T1000 (cell line): ENCODE measurements at places on chromosomes 12 and 14.

GRCh38 chr12:46400406-46400805 is 27.8 kb upstream of the SLC38A2 start:
- DNase-seq, result no peak

DNA sequence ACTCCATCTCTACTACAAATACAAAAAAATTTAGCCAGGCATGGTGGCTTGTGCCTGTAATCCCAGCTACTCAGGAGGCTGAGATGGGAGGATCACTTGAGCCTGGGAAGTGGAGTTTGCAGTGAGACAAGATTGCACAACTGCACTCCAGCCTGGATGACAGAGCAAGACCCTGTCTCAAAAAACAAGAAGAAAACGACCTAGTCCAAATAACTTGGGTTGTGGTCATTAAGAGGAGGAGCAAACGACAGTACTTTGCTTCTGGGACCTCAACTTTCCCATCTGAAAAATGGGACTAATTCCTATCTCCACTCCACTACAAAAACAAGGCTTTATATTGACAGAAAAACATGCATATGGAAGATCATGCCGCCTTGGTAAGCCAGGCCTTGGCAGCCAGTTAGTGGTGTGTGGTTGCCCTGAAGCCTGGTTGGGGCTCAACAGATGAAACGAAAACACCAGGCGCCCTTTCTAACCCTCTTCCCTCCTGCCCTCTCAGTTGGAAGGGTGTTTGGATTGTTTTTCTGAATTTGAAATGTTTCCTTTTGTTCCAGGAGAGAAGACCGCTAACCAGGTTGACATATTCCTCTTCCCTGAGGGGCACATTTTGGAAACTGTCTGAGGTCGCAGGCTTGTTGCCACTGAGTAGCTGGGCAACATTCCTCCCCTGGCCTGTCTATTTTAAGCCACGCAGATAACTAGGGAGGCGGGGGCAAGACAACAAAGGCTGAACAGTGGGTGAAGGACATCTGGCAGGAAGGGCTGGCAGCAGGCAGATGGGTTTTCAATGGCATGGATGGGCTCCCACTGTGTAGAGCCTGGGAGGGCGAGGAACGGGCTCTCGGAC is 13.7 kb upstream of the VPS37B start:
- DNase-seq, result no peak

DNA sequence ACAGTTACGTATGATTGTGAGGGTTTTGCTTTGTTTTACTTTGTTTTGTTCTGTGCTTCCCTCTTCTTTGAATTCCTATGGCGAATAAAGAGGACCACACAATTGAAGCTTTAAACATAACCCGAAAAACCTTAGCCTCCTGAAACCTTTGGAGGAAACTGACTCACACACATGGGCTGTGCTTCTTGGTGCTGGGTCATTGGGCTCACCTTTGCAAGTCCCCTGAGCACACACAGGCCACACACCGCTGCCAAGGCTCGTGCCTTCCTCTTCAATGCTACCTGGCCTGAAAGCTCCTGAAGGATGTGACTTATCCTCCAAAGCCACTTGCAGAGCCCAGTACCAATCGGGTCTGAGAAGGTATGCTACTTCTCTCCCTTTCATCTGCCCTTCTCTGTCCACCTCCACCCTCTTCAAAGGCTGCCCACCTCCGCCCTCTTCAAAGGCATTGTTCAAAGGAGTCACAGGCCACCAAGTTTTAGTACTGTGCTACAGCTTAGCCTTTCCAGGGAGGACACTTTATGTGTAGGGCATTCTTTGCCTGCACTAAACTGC is 114.6 kb downstream of the FOXN3 start:
- DNase-seq, result no peak

DNA sequence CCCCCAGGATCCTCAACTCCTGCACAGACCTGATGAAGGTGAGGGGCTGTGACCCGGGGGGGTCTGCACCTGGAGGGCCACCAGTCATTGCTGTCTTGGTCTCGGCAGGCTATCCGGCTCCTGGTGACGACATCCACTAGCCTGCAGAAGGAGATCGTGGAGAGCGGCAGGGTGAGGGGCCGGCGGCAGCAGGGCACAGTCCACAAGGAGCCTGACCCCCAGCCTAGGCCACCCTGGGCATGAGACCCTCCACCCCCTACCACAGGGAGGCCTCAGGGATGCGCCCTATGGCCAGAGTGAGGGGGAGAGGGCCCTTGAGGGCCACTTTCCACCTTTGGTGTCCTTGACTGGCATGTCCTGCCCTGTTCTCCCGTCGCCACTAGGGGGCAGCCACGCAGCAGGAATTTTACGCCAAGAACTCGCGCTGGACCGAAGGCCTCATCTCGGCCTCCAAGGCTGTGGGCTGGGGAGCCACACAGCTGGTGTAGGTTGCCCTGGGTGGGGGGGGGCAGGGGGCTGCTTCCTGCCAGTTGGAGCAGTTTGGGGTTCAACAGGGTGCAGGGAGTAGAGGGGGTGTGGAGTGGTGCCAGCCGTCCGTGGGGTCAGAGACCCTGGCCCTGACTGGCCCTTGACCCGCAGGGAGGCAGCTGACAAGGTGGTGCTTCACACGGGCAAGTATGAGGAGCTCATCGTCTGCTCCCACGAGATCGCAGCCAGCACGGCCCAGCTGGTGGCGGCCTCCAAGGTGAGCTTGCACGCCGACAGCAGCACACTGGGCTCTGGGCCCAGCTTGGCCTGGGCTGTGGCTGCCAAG is 25.0 kb downstream of the HIP1R start:
- no peak for DNase-seq

GRCh38 chr12:49369411-49370145 is 2.3 kb downstream of the SPATS2 start:
- no peak for DNase-seq

- DNase-seq, result no peak
Observed at GRCh38 chr12:6434205-6435140, 10.3 kb upstream of the CD27 start.

- DNase-seq, result no peak
Observed at GRCh38 chr12:113465808-113466453, 5.7 kb downstream of the LHX5 start.

DNA sequence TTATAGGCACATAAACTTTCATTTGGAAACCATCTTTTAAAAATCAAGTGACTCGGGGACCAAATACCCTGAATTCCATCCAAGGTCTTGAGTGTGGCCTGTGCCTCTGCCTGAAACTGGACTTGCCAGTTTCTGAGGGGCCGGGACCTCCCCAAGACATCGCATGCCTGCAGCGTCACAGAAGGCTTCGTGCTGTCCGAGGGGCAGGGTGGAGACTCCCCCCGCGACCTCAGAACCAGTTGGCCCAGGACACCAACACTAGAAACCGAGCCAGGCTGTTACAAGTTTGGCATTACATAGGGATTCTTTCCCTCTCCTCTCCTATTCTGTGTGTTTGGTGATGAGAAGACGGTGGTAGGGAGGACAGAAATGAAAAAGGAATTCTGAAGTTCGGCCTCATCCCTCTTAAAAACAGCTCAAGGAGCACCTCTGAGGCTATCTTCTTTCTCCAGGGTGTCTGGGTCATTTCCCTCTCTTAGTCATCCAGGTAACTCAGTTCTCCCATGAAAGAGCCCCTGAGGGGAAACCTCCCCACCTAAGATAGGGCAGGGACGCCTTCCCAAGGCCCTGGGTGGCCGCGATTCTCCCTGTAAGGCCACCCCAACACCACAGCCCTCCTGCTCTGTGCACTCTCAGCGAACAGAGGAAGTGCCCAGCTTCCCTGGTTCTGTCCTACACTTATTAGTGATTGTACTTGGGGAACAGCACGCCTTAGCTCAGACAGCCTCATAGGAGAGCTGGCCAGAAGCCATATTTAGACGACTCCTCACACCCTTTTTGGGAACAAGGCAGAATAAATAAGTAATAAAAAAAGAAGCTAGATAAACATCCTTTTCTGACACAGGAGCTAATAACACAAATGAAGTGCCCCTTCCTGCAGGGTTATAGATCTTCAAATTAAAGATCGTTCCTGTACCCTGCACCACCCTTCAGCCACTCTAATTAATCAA is 93.8 kb downstream of the BCL11B start:
- DNase-seq, result no peak

DNA sequence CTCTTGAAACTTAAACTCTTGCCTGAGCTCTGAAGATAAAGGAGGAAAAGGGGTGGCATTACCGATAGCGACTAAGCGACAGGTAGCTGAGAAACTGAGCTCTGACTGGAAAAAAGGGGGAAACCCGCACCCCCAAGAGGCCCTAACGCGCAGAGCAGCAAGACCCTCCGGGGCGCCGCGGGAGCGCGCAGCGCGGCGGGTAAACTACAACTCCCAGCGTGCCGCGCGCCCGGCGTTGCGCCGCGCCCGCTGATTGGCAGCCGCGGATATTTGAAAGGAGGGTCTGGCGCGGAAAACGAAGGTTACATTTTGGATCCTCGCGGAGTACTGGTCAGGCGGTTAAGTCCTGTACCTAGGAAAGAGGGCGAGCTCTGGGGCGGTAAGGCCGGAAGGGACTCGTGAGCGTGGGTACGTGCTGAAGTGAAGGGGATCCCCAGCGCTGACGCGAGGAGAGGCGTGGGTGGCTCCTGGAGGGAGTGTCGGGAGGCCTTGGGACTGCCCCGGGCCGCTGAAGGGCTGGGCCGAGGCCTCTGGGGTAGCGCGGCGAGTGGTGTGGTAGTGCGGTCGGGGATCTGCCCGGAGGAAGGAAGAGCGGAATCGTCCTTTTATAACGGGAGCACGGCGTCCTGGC is at the start of gene ESPL1:
ESPL1 (plus strand) TSS at position 301 of the 631 bp plus-strand sequence. CDS start 468 bp downstream, outside the sequence.
- peak; percentile 67 for DNase-seq

DNA sequence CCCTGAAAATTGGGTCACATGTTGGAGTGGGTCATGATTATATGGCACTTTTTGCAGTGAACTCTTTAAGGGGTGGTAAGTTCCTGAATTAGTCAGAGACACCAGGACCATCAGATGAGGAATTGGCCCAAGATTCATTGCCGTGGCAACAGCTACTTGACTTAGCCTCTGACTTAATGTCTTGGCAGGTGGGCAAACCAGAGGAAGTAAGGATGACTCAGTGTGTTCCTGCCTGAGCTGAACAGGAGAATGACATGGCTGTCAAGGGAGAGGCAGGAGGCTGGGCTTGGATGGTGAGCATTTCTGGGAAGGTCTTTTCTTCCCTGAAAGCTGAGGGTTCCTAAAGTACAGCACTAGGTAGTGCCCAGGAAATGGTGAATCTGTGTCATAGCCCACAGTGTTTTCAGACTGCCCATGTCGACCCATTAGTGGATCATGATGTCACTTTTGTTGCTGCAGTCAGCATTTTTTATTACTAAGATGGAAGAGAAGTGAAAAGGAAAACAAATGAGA is 170.1 kb upstream of the PWP1 start:
- peak; percentile 77 for DNase-seq

GRCh38 chr12:1994429-1995143 is 9.7 kb downstream of the DCP1B start:
- DNase-seq, result no peak

- peak; percentile 44 for DNase-seq
Observed at GRCh38 chr14:92686900-92687427, 61.5 kb downstream of the LGMN start.

GRCh38 chr14:62662811-62663455 is 382.3 kb downstream of the KCNH5 start:
- no peak for DNase-seq

- DNase-seq, result no peak
Observed at GRCh38 chr14:60945984-60946383, 34.9 kb downstream of the TRMT5 start.

DNA sequence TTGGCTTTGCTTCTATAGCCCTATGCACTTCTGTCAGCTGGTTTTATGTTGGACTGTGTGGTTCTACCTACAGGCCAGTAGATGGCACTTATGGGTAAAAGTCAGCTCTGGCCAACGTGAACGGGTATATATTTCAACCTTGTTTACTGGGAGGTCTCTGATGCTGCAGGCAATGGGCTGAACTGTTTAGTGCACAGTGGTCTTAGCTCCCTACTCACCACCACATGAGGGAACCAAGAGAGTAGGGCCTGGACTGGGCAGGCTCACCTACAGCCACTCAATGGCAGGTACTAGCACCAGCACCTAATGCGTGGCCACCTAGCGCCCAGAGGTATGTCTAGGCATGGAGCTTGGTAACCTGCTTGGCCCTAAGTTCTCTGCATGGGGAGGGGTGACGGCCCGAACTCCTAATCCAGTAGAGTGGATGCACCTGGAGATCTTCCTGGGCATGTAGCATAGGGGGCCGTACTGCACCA is 481.8 kb downstream of the TMEM117 start:
- no peak for DNase-seq

DNA sequence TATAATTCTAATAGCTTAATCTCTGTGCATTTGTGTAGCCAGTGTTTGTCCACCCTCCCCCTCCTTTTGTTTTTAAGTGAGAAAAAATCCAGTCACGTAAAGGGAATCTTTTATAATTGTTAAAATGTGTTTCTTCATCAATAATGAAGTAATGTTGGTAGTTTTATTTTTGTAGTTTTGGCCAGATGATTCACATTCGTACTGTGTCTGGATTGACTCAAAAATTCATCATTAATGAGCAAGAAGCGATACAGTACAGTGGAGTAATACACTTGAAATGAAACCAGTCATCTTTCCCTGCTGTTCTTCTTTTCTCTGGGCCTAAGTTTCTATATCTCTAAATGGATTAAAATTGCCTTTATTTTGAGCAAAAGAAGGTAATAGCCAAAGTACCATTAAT is 86.5 kb downstream of the SRGAP1 start:
- DNase-seq, result no peak

DNA sequence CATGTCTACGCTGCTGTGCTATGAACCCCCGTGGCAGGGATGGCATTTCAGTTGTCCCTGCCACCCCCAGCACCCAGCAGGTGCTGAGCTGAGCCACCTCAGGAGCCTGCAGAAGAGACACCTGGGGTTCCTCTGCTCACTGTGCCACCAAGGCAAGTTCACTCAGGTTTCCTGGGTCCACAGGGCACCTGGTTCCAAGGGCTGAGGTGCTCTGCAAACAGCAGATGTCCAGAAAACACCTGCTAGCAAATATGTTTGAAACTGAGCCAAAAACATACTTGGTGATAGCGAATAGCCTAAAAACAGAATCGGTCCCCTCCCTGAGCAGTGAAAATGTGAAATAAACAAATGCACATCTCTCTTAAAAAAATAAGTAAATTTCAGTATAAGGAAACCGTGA is 35.6 kb upstream of the GPR68 start:
- no peak for DNase-seq

GRCh38 chr12:53738406-53739213 is 11.4 kb upstream of the CALCOCO1 start:
- DNase-seq, result no peak

DNA sequence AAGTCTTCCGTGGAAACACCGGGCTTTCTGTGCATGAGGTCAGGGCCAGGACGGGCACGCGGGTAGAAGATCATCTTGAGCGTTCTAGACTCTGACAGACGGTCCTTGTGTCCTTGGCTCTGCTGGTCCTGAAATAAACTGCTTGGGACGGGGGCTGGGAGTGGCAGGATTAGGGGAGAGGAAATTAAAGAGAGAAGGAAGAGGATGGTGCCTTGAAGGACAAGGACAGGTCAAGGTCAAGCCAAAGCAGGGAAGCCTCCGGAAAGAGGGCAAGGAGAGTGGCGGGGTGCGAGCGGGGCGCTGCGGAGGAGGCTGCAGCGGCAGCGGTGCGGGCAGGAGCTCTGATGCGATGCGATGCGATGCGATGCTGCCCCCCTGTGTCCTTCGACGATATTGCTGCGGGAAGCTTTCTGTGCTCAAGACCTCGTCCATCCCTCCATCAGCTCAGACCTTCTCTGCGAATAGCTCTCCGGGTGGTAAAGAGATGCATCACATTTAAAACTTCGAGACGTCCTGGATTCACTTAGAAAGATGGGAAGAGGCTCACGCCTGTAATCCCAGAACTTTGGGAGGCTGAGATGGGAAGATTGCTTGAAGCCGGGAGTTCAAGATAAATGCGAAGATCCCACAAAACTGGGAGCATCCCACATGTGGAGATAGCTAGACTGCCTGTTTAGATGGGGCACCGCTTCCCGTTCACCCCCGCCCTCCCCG is 110.1 kb upstream of the TMEM132D start:
- no peak for DNase-seq

- DNase-seq, result no peak
Observed at GRCh38 chr14:60553808-60554207, 44.9 kb downstream of the SIX6 start.
